Stimulated activated CD4-positive, alpha-beta T cell treated with anti-CD3 and anti-CD28 coated beads, TNF-alpha, amount 100 ng/mL, for 4 hours (primary cell): ENCODE measurements at places on chromosomes 1 and 21.

DNA sequence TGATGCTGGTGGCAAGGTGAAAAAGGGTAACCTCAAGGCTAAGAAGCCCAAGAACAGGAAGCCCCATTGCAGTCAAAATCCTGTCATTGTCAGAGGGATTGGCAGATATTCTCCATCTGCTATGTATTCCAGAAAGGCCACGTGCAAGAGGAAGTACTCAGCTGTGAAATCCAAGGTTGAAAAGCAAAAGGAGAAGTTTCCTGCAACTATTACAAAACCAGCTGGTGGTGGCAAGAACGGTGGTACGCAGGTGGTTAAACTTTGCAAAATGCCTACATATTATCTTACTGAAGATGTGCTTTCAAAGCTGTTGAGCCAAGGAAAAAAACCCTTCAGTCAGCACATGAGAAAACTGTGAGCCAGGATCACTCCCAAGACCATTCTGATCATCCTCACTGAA lies 13.7 kb upstream of the VPS45 start:
- DNase-seq, result no peak

DNA sequence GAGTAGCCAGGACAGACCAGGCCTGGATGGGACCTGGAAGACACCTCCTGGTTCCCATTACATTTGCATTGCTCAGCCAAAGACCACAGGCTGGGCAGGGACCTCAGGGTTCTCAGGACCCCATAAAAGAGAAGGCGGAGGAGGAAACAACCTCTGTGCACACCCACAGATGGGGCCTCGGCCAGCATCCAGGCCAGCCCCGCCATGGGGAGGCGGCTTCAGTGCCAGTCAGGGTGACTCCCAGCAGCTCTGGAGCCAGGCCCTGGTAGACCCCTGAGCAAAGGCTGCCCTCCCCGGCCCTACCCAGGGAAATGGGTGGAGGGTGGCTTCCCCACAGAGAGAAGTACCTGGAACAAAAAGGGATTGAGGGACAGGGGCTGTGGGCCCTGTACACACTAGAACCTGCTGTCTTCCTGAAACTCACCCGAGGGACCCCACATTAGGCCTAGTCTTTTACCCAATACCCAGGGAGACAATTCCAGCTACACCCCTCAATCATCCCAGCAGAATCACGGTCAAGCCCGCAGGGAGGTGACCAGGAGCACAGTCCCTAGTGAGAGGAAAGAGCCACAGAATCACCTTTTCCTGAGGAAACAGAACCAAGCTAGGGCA lies 64.5 kb downstream of the PSMG1 start:
- DNase-seq, result no peak

- DNase-seq, result no peak
These were observed 5.8 kb upstream of the LMNA start for GRCh38 chr1:156108664-156109241.

DNA sequence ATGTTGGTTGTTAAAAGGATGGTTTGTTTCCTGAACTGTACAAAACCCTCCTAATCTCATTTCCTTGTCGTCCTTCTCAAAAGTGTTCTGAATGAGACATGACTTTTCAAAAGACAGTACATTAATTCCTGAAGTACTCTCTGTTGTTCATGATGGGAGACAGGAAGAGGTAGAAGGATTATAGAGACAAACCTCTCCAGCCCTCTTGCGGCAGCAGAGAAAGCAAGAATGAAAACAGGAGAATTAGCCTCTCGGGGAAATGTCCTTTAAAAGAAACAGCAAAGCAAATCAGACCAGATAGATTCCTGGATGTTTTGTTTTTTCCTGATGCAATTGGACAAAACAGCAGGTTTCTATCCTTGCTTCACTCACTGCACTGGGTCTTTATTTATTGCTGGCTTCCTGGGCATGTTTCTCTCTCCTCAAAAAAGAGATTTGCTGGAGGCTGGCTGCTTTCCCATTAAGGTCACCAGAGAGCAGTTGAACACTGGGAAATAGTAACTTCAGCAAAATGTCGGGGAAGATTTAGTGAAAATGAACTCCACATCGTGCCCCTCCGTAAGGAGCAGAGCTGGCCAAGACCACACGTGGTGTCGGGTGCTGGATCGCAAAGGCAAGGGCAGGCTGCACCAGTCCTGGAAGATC lies 145.8 kb upstream of the SYT6 start:
- no peak for DNase-seq

- DNase-seq, result no peak
These were observed 19.7 kb upstream of the TIAM1 start for GRCh38 chr21:31363720-31364119.

DNA sequence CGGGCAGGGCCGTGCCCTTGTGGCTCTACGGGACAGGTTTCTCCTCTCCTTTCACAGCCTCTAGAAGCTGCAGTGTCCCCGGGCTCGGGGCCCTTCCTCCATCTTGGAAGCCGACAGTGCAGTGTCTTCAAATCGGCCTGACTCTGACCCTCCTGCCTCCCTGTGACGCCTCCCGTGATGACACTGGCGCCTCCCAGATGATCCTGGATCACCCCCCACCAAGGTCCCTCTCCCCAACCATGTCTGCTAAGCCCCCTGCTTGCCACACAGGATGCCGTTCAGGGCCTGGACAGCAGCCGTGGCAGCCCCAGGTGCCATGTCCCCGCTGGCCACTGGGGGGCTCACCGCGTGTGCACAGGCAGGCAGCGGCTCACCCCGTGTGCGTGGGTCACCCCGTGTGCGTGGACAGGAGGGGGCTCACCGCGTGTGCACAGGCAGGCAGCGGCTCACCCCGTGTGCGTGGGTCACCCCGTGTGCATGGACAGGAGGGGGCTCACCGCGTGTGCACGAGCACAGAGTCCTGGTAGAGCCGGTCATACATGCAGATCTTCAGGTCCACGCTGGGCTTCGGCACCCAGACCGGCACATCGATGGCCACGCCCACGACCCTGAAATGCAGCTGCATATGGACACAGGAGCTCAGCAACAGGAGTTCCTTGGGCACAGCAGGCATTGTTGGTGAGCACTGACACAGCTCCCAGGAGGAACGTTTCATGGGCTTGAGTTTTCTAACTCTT lies 24.9 kb upstream of the TMEM52 start:
- DNase-seq, result peak; percentile 37

DNA sequence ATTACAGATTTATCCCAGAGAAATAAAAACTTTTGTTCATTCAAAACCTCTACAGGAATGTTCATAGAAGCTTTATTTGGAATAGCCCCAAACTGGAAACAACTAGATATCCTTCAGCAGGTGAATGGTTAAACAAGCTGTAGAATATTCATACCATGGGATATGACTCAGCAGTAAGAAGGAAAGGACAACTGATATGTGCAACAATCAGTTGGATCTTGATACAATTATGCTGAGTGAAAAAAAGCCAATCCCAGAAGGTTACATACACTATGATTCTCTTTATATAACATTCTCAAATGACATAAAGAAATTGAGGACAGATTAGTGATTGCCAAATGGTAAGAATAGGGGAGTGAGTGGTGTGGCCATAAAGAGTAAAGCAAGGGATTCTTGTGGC lies 376.7 kb downstream of the S1PR1 start:
- DNase-seq, result no peak

DNA sequence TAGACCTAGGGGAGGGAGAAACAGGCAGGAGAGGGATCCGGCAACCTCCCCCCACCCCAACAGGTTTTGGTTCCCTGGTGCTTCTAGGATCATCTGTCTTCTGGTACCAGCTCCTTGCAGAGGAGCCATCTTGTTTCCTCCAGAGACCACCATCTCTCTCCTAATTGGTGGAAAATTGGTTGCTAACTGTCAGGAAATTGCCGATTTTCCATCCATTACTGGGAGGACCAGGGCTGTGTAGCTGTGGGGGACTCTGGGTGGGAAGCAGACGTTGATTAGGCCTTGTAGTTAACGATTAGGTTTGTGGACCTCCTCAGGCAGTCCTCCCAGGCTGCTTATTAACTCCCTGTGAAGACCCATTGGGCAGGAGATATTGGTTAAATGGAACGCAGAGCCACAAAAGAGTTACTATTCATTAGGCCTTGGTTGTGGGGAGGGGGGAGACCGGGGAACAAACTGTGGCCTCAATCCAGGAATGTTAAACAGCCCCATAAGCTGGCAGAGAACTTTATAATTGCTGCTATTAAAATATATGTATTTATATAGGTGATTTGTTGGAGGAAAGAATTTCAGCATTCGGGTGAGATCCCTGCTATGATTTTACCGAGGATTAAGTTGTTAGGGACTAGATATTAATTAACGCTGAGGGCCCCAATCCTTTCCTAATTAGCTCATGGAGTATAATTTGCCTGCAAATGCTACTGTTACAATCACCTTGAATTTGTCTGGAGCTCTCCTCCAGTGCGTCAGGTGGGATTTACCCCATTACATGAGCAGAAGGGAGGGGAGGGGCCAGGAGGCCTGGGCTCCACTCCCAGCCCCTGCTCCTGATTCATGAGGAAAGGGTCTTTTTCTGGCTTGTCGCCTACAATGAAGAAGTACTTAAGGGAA lies 61.2 kb upstream of the TRABD2B start:
- DNase-seq, result no peak

- no peak for DNase-seq
These were observed 89.0 kb downstream of the URB2 start for GRCh38 chr1:229714964-229715603.

DNA sequence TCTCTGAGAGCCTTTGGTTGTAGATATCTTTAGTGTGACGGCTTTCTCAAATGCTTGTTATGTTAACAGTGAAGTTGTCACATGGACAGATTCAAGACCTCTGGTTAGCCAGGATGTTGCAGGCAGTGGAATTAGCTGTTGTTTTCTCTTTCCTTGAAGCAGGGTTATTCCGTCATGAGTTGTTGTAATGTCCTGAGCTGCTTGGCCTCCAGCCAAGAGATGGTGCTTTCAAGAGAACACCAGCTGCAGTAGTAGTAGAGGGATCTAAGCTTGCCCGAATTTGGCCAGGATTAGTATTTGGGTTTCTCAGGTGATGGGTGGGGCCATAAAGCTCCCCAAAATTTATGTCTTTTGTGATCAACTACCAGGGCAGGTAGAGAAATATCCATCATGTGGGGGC lies 13.4 kb downstream of the KCNE1 start:
- no peak for DNase-seq

DNA sequence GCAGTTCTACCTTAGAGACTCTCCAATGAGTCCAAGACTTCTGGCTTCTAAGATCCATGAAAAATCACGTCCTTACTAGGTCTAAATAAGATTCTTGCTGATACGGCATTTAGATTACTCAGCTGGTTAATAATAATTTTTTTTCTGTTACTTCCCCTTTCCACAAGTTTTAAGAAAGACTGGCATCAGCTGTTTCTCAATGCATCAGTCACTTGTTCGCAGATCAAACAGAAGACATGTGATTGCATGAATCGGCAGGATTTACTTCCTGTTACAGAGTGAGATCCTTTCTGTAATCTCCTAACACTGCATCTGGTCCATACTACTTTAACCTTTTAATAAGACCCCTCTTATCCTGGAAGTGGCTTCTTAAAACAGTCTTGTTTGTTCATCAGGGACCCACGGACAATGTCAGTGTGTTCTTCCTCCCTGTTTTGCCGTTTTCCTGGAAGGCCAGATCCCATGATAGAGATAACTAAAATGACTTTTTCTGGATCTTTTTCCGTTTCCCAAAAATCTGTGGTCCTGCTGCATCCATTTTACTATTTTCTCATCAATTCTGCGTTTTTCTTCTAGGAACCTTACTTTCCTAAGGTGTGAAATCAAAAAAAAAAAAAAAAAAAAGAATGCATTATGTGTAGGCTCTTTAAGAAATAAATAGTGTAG lies 6.1 kb downstream of the NPL start:
- no peak for DNase-seq
